ENCODE measurements at places on chromosomes 6 and 20. TPM values are rescaled to one million over a fixed set of nuclear protein-coding genes. Genes with fewer than 3 reads are reported as not detected.

NFKBIL1 gene
- polyA plus RNA-seq: 18.8 TPM

MEP1A gene
- not detected for polyA plus RNA-seq

DNA sequence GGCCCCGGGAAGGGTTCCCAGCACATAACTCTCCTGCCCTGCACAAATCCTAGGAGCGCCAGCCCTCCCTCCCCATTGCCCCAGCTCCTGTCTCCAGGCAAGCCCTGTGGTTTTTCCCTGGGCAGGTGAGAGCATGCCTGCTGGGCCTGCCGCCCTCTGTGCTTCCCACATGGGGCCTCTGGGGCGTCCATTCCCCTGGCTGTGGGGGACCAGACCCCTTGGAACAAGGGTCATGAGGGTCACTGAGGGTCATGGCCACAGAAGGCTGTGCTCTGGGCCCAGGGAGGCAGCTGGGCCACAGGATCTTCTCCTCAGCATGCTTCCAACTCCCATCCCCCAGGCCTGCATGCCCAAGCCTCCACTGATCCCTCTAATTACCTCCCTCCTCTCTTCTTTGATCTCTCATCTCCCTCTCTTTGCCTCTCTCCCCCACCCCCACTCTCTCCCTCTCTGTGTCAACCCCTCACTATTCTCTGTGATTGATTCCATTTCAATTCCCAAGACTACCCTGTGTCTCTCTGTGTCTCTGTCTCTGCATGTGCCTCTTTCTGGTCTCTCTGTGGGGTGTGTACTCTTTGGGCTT, 6.1 kb downstream of the MDFI start:
- no peak for DNase-seq

DNA sequence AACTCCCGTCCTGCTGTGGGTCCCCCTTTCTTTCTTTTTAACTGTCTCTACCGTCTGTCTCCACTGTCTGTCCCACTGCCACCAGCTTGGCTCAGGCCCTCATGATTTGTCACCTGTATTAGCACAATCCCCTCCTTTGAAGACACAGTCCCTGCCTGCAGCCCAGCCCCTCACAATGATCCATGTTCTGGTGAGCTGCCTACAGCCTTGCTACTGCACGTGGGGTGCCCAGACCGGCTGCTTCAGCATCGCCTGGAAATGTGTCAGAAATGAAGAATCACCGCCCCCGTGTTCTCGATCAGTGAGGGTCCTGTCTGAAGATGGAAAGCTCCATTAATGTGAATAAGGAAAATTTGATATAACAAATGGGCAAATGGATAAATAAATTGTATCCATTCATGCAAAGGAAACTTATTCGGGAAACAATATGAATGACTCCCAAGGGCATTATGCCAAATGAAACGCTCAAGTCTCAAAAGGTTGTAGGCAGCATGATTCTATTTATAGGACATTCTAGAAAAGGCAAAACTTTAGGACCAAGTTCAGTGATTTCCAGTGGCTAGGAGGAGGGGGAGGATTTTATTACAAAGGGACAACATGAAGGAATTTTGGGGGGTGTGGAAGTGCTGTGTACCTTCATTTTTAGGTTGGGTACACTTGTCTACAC, 59.4 kb upstream of the CD83 start:
- DNase-seq: no peak

GRCh38 chr6:28725890-28726348, 197.9 kb downstream of the TRIM27 start:
- DNase-seq: no peak
